ENCODE measurements at places on chromosomes 1 and 21.

DNA sequence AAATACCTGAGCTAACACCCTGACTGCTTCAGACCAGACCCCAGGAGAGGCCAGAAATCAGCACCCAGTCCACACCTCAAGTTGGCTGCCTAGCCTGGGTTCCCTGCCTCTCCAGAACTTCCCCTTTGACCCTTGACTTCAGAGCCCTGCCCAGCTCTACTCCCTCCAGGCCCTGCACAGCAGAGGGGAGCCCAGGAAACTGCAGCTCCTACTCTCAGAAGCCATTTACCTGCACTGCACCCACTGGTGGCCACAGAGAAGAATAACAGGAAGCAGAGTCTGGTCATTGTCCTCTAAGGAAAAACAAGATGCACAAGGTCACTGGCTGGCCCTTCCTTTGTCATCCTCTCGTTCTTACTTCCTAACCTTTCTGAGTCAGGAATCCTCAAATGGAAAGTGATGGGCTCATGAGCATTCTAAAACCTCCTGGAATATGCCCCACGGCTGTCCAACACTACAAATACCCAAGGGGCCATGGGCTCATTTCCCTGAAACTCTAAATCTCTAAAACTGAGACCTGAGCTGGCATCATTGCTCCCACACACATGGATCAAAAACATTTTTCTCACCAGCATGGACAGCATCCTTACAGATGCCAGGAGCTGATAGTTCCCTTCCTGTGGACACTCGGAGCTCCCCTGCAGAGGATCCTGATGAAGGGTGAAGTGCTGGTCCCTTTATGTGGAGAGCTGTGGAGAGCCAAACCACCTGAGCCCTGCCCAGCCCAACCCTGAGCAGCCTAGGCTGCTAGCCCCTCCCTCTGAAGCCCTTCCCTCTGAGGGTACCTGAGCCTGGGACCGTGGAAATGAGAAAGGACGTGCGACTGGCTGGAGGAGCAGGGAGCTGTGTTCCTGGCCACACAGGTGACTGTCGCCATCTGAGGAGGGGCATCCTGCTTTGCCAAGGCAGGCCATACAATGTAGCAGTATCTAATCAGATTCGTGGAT is at the start of gene ITLN2:
Gene ITLN2 (minus strand): TSS at position 652 of the 947 bp plus-strand sequence. CDS start 68 bp downstream, at position 584.
- peak; percentile 39 for DNase-seq

DNA sequence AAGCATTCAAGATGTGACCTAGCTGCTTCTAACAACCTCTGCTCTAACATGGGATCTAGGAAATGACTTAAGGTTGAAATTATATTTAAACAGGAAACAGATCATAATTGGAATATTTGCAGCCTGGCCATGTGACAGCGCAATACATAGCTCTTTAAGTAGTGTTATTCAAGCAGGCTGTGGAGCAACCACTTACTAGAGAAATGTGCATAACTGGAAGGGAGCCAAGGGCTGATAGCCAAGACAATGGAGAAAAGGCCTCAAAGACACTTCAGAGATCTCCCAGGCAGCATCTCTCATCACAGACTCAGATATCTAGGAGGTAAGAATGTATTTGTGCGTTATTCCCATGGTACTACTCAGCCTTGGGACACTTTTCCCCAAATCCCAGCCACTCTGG is 823.0 kb upstream of the PRMT6 start:
- no peak for DNase-seq

GRCh38 chr1:64948905-64949833 is 17.2 kb downstream of the JAK1 start:
- peak; percentile 52 for DNase-seq

DNA sequence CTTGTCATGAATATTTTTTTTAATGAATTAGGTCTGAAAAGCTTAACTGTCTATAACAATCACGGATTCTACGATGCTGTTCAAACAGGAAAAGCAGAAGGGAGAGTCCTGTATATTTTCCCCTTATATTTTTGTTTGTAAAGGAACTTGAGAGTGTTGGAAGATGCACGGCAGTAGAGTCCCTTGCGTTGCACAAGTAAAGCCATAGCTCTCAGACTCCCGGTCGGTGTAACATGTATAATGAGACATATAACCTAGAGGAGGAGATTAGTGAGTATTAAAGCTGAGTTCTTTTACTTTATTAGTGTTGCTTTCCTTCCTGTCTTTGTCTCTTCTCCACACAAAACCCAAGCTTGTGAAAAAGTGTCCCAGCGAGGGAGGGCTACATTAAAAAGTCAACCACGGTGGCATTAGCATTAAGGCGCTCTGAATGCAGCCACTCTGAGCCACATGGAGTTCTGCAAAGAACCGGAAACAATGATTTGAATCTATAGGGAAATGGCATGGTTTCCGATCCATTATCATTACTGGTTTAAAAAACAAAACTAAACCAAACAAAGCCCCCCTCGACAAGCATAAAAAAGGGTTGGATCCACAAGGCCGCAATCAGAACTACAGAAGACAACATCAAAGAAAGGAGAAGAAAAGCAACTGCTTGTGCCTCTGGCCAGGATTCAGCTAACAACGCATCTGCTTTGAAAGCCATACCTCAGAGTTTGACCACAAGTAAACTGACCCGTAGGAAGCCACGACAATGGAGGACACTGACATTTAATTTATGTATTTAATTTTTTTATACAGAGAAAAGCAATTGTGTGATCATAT is 356.8 kb downstream of the LMO4 start:
- no peak for DNase-seq

DNA sequence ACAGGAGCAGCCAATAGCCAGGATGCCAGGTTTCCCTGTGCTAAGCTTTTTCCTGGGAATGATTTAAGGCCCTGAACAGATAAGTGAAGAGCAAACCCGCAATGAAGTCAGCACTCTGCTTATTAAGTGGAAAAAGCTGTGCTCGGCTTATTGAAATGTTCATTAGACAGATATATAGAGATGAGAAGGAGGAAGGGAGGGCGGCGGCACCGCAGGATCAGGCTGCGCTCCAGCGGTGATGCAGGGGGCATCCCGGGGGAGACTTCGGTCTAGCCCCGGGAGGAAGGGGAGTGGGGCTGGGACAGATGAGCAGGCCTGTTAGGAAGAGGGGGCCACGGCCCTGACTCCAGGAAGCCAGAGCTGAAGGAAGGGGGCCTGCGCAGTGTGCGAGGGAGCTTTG is 115.0 kb downstream of the TMEM53 start:
- no peak for DNase-seq

- no peak for DNase-seq
Observed at GRCh38 chr1:204868340-204868700, 2.3 kb upstream of the NFASC start.

GRCh38 chr1:240847325-240847724 is 235.4 kb upstream of the GREM2 start:
- DNase-seq = no peak
